ENCODE measurements at places on chromosomes 4 and X.

- no peak for DNase-seq
These were observed 738 bp upstream of the HPF1 start for GRCh38 chr4:169758401-169758962.

GRCh38 chr4:72767618-72768302 is 198.7 kb upstream of the ADAMTS3 start:
- DNase-seq: peak; percentile 26

GRCh38 chr4:138259824-138260223 is 17.7 kb upstream of the SLC7A11 start:
- no peak for DNase-seq

GRCh38 chrX:110015032-110015431 is 12.1 kb downstream of the TMEM164 start:
- no peak for DNase-seq

DNA sequence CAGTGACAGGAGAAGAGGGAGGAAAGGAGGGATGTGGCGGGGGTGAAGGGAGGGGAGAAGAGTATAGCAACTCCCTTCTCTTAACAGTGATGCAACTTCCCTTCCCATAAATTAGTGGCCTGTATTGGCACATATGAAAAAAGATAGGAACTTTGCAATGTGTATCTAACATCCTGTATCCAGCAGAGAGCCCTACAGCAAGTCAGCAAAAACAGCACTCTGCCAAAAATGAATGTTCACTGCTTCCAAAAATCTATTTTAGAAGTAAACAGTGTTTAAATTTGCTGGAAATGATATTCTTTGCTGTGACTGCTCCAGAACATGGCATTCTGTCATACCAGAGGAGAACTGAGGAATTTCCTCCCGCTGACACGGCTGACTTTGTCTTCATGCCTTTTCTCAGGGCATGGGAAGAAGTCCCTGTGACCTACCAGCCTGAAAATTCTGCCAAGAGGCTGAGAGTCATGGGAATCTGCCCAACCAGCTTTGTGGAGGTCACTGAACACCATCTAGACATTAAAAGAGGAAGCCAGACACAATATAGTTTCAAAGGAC is 343.4 kb upstream of the RASGEF1B start:
- DNase-seq: no peak

DNA sequence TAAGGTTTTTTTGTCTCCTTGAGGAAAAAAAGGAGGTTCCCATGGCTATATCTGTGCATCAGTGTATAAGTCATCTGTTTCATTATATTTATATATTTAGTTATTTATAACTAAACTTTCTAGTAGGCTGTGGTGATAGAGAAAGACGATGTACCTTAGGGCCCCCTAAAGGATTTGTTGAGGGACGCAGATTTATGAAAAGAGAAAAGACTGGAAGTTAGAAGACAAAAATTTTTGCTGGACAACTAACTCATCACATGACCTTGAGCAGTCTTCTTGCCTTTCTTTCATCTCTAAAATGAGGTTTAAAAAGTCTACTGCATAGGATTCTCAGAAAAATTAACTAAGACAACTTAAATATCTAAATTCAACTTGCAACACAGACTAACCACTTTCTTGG is 6.1 kb downstream of the GASK1B start:
- DNase-seq: no peak

GRCh38 chrX:7131621-7132020 is 15.9 kb upstream of the STS start:
- DNase-seq: no peak

- DNase-seq: no peak
These were observed 1.1 kb downstream of the PJA1 start for GRCh38 chrX:69163936-69164741.

- DNase-seq: peak; percentile 31
These were observed 426 bp upstream of the C4orf51 start for GRCh38 chr4:145679520-145679919.

DNA sequence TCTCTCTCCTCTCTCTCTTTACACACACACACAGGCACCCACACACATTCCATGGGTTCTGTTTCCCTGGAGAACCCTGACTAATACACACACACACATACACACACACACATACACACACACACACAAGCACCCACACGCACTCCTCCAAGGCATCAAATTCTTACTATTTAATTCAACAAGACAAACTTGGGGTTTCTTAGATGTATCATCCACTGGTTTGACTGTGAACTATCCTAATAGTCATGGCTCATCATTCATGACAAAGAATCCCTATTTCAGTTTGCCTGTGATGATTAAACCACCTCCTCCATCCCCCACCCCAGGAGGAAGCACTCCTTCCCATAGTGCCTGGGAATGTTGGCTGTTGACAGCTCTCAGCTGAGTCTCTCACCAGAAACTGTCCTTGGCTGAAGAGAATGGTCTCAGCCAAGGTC is 98.2 kb downstream of the USP46 start:
- DNase-seq: no peak

GRCh38 chrX:110987292-110987691 is 108.7 kb upstream of the PAK3 start:
- DNase-seq: no peak

DNA sequence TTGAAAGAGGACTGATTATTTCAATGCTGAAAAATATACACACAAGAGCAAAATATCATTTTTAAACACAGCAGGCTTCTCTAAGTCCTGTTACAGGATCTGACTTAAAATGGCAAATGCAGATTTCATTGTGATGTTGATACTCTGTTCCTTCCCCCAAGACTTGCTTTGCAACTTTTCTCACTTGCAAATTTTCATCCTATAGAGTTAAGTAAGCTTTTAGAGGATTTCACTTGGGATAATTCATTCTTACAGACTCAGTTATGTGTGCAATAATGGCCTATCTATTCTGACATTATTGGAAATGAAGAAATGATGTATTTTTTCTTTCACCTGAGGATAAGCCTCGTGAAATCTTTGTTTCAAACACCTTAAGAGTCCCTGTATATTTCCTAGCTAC is 2403.2 kb downstream of the ARAP2 start:
- no peak for DNase-seq

DNA sequence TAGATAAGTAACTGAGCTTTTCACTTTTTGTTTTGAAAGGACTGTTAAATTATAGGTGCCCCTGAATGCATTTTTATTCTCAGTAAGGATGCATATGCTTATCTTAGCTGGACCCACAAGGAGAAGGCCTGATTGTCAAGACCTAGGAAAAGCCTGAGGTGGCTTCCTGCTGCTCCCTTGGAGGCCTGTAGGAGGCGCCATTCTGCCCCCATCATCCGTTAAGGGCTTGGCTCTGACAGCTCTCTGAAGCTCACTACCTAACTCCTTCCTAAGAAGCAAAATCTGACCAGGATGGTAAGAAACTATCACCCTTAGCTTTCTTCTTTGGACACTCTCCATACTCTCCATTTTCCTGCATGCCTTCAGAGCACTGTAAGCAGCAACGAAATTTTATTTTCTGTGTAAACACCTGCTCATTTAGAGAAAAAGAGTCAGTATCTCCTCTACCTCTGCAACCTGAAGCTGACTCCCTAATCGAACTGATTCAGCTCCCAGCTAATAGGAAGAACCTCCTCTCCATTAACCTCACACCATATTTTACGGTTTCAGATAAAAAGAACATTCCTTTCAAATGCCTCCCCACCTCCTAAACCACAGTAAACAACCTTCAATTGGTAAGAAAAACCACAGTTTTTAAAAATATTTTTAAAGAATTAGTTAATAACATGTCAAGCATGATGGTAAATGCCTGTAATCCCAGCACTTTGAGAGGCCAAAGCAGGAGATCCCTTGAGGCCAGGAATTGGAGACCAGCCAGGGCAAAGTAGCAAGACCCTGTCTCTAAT is 73.4 kb upstream of the EDNRA start:
- no peak for DNase-seq

DNA sequence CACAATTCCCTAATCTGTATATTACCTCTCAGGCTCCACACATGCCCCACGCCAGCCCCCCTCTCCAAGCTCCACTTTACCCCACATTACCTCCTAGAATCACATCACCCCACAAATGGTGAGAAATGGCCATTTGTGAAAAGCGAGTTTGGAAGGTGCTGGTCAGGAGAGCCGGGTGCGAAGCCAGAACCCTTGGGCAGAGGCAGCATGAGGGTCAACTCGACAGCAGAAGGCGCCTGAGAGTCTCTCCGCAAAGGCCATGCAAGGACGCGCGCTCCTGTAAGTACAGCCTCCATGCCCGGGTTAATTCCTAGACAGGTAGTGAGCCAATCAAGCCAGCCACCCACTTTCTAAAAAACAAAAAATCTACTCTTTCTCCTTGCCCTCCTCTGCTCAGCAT is 42.4 kb downstream of the RHOXF2 start:
- no peak for DNase-seq

GRCh38 chr4:155371432-155372043 is 5.2 kb downstream of the MAP9 start:
- no peak for DNase-seq

DNA sequence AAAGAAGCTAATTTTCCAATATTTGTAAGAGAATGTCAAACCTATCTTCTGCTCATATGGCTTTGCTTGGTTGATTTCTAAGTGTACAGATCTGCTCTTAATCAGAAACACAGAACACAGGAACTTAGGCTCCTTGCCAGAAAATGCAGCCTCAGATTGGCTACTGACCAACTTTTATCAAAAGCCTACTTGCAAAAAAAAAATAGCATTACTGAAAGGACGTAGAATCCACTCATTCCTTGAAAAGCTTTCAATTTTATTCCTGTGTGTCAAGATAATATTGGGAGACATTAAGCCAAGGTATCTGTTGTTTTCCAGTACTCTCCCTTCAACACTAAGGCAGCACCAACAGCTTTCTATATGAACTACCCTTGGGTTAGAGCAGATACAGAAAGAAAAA is 127.6 kb upstream of the INTU start:
- DNase-seq: peak; percentile 89

Data from fibroblast of skin of left biceps (primary cell).